Stimulated activated CD4-positive, alpha-beta T cell treated with anti-CD3 and anti-CD28 coated beads, Interleukin-2, amount 100 ng/mL, for 48 hours (primary cell): ENCODE measurements at places on chromosomes 7 and 10.

GRCh38 chr7:116357781-116358670 lies 141.5 kb upstream of the CAV2 start:
- DNase-seq, result no peak

GRCh38 chr7:149050941-149051340 lies 22.6 kb upstream of the PDIA4 start:
- no peak for DNase-seq

- DNase-seq, result no peak
These were observed 114.4 kb upstream of the NANOS1 start for GRCh38 chr10:118915161-118915560.

GRCh38 chr10:91856637-91857036 lies 52.6 kb downstream of the FGFBP3 start:
- DNase-seq, result no peak

- no peak for DNase-seq
These were observed 52.9 kb upstream of the GNA12 start for GRCh38 chr7:2897023-2897422.

GRCh38 chr10:37623506-37623905 lies 233.9 kb downstream of the ZNF248 start:
- DNase-seq, result no peak

GRCh38 chr7:73565675-73566340 lies 8.3 kb upstream of the BCL7B start:
- no peak for DNase-seq

DNA sequence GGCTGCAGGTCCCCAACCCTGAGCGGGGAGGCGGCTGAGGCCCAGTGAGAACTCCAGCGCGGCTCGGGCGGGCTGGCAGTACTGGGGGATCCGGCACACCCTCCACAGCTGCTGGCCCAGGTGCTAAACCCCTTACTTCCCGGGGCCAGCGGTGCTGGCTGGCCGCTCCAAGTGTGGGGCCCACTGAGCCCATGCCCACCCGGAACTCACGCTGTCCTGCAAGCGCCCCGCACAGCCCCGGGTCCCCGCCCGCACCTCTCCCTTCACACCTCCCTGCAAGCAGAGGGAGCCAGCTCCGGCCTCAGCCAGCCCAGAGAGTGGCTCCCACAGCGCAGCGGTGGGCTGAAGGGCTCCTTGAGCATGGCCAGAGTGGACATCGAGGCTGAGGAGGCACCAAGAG lies 25.0 kb downstream of the RNF133 start:
- DNase-seq, result no peak

GRCh38 chr7:117995850-117996650 lies 122.8 kb upstream of the CTTNBP2 start:
- DNase-seq, result no peak

DNA sequence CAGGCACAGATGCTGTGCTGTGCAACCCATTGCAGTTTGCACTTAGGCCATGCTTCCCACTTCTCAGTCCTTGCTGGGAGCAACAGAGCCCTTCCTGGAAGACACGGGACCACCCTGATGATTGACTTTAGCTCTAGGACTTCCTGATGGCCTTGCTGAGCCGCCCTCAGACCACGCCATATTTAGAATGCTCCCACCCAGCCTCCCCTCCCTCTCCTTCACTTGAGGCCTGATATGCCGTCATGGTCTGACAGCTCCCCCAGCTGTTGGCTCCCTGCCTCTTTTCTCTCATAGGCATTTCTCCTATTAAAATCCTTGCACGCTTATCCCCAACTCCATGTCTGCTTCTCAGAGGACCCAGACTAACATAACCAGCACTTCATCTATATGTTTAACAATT lies 29.4 kb upstream of the GATAD1 start:
- DNase-seq, result no peak

DNA sequence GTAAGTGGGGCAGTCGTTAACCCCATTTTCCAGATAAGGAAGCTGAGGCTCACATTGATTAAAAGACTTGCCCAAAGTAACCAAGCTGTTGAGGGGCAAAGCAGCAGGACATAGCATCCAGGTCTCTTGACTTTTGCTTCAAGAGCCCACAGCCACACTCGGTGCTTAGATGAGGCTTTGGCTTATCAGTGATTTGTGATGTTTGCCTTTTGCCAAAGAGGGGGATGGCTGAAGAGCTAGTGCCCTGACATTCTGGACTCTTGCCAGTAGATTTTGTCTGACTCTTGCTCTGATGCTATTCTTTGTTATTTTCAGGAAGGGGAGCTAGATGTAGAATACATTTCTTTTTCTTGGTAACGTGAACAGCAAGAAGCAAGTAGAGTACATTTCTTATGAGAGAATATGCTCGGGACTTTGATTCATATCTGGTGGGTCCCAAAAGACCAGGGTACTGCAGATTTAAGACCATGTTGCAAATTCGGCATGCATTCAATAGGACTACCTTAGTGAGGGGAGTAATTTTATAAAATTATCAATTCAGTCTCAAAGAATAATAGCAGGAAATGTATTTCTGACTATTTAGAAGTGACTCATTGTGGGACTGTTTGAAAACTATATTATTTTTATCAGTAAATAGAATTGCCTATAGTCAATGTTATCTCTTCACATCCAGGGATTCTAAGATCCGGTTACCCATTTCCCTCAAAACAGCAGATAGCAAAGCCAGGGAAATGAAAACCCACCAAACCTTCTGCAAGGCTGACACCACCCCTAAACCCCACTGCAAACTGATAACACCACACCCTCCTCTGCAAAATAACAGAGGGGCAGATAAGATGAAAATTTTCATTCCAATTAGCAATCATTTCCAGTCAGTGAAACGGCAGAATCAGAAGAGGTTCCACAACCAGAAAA lies 180.0 kb upstream of the BMPER start:
- DNase-seq, result no peak

DNA sequence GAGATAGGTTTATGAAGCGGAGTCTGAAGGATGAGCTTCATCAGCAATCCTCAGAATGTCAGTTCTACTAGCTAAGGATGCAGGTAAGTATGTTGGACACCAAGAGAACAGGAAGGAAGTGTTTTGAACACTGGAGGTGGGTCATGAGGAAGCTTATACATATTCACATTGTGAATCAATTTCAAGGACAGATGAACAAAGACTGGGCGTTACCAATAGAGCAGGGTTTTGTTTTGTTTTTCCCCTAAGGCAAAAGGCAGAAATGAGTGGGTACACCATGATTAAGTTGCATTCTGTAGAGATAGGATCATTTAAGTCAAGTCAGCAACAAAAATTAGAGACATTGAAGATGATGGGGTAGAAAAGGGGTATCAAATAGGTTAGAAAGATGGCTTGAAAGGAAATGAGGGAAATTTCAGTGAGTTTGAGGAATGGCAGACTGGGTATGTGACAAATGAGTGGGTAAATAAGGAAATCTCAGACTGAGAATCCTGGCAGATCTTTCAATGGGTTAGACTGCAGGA lies 51.7 kb downstream of the MEST start:
- DNase-seq, result no peak

- DNase-seq, result no peak
These were observed 39.5 kb upstream of the FOXK1 start for GRCh38 chr7:4642468-4643203.

GRCh38 chr7:94392393-94392786 lies 2.3 kb upstream of the COL1A2 start:
- no peak for DNase-seq

DNA sequence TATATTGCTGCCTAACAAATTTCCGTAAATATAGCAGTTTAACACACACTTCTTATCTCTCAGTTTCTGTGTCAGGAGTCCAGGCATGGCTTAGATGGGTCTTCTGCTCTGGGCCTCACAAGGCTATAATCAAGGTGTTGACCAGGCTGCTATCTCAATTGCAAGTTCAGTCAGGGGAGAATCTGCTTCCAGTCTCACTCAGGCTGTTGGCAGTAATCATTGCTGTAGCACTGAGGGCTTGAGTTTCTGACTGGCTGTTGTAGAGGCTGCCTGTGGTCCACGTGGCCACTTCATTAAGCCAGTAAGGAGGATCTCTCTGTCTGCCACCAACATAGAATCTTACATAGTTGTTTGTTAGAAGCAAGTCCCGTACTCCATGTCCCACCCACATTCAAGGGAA lies 138.4 kb downstream of the ST7 start:
- no peak for DNase-seq

- no peak for DNase-seq
These were observed 337.2 kb upstream of the LRGUK start for GRCh38 chr7:133789974-133790373.

DNA sequence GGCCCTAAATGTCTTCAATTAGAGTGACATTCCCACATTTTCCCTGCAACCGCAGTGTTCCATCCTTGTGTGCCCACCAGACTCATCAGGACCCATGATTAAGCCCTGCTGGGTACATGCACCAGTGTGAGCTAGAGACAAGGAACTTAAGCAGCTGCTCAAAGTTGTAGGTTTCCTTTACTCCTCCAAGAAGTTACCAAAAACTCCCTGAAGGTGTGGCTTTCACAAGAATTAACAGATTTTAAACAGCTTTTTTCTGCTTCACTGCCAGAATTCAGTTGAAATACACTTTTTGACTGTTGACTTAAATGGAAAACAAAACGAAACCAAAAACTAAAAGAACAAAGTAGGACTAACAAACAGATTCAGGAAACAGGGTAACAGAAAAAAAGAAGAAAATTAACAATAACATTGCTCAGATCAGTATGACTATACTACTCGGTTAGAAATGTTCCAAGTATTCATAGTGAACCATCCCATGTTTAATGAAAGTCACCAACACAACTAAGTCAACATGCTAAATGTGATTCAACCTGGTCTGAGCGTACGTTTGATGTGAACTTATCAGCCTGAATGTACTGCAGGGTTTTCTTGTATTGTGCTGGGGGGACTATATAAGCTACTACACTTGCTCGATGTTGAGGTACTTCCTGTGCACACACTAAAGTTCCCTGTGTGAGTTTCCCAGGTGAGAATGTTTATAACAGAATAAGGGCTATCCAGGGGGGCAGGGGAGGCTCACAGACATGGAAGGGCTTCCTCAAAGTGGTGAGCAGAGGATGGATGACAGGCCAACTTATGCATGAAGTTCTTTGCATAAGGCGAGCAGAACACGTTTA lies 22.2 kb downstream of the SLC37A3 start:
- no peak for DNase-seq

- no peak for DNase-seq
These were observed 72.0 kb downstream of the GOLGA7B start for GRCh38 chr10:97921581-97922021.

- no peak for DNase-seq
These were observed 1.6 kb upstream of the ZNF239 start for GRCh38 chr10:43576062-43576461.

DNA sequence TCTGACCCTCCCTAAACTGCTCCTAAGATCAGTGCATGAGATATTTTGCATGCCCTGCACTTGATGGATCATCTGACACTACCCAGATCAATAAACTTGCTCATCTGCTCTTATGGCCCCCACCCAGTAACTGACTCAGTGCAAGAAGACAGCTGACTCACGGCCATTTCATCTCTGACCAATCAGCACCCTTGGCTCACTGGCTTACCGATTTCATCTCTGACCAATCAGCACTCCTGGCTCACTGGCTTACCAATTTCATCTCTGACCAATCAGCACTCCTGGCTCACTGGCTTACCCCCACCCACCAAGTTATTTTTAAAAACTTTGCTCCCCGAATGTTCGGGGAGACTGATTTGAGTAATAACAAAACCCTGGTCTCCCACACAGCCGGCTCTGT lies 37.2 kb upstream of the OPTN start:
- no peak for DNase-seq

- DNase-seq, result no peak
These were observed 13.4 kb downstream of the AMZ1 start for GRCh38 chr7:2701424-2701823.

DNA sequence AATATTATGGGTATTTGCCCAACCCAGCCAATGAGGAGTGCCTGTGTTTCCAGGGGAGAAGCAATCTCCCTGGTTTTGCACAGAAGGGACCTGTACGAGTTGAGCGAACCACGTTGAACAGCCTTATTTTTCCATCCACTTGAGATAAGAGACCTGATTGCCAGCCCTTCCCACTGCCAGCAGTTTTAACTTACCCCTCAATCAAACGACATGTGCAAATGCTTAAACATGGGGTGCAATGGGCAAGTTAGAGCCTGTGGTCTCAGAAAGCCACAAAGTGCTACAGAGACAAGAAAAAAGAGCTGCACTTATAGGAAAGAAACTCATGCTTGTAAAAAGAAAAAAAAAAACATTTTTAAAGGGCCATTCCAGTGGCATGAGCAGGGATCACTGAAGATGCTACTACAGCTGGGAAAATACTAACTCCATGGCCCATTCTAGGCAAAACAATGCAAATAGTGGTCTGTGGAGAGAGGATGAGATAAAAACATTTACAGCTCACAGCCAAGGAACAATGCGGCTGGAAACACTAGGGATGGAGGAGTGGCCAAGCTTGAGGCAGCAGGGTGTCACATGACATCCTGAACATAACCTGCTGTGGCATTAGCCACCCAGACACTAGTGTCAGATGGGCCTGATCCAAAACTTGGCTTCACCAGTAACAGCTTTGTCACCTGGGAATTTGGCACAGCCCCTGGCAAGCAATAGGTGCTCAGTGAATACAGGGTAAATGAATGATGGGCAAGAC lies 162.8 kb downstream of the ELMO1 start:
- no peak for DNase-seq

- DNase-seq, result no peak
These were observed 38.6 kb upstream of the ADD3 start for GRCh38 chr10:109968953-109969759.

GRCh38 chr10:44028384-44029137 lies 356.3 kb downstream of the CXCL12 start:
- DNase-seq, result no peak
